Cerebellar cortex (tissue), 1 donor: ENCODE measurements at places on chromosomes 11 and 22.

DNA sequence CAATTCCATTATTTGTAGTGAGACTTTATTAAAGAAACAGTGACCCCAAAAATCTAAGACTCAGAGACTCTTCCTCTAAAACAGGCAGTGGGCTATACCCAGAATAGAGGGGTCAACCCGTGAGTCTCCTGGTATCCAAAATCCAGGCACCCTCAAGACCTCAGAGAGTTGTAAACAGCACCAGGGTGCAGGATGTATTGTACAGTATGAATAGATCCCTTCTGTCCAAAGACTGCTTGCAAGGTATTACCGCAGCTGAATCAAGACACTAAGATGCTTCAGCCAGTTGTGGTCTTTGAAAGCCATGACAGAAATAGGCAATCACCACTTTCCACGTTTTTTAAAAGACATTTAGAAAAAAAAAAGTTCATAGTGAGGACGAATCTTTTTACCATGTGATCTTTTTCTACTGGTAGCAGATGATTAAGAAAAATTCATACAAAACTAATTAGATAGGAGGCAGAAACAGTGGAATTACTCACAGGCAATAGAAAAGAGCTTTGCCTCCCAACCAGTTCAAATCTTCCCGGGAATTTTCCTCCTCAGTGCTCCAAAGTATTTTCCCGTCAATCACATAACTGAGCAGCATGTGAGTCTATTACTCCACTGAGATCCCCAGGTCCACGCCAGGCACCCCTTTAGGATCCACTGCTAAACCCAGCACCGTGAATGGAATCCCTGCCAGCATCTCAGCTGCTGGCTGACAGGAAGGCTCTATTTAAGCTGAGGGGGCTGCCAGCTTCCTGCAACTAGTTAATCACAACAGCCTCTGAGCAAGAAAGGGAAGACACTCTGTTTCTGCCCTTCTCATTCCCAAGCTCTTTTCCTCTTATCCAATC is 113.1 kb downstream of the ETS1 start:
- DNase-seq, result no peak

- DNase-seq, result peak; percentile 86
These were observed 5.2 kb downstream of the IGSF9B start for GRCh38 chr11:133951327-133952198.

DNA sequence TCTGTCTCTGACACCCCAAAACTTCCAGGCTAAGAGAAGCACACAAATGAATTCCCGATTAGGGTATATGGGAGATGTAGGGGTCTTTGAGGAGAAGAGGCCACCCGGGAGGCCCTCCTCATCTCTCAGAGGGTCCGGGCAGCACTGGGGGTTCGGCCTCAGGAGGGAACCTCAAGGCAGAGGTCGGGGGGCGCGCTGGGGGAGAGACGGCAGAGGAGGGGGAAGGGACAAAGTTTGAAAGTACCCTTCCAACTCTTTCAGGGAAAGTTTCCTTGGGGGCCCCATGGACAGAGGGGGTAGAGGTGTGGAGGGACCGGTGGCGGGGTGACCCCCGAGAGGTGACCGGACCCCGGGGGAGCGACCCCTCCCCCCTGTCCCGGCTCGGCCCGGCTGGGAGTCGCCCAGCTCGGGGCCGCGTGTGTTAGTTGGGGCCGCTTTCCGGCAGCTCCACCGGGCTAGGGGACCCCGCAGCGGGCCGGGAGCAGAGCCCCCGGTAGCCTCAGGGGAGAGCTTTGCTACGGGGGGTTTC is 3.3 kb upstream of the GCAT start:
- DNase-seq, result no peak

DNA sequence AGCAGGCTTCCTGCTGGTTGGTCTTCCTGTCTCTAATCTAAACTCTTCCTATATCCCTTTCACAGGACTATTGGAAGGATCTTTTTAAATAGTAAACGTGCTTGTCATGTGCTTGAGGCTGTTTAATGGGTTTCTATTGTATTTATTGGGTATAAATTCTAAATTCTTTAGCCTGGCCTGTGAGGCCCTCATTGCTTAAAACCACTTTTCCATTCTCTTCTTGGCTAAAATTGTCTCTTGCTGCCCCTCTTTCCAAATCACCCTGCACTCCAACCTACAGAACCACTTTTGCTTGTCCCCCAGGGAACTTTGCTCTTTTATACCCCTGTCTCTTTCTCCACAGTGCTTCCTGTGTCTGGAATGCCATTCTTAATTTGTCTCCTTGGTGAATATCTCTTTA is 46.4 kb upstream of the MUC15 start:
- no peak for DNase-seq

DNA sequence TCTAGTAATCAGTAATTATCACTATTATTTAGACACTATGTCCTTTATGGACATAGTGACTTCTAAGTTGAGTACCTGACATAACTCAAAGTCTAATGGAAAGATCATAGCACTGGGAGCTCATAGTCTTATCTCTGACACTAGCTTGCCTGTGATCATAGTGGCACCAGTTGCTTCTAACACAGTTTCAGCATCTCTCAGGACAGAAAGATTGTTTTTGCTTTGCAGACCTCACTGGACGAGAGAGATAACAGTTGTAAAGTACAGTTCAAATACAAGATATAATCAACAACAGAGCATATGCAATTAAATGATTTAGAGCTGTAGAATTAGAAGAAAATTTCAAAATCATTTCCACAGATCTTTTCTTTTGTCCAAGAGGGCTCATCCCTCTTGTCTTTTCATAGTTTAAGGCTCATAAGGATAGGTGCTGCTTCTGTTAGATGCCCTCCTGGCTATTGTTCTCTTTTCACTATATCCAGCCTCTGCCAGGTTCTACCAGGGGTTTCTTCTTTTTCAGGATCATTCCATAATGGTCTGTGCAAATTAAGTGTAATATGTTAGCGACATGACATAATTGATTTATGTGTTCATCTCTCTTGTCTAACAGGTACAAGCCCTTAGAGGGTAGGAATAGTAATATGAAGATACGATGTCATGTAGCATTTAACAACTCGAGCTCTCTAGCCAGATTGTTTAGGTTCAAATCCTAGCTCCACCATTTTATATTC is 1175.4 kb upstream of the TENM4 start:
- DNase-seq, result no peak

GRCh38 chr11:117313091-117313490 is 3.0 kb downstream of the BACE1 start:
- no peak for DNase-seq

- DNase-seq, result no peak
These were observed 6.9 kb downstream of the LDHC start for GRCh38 chr11:18419040-18419439.

DNA sequence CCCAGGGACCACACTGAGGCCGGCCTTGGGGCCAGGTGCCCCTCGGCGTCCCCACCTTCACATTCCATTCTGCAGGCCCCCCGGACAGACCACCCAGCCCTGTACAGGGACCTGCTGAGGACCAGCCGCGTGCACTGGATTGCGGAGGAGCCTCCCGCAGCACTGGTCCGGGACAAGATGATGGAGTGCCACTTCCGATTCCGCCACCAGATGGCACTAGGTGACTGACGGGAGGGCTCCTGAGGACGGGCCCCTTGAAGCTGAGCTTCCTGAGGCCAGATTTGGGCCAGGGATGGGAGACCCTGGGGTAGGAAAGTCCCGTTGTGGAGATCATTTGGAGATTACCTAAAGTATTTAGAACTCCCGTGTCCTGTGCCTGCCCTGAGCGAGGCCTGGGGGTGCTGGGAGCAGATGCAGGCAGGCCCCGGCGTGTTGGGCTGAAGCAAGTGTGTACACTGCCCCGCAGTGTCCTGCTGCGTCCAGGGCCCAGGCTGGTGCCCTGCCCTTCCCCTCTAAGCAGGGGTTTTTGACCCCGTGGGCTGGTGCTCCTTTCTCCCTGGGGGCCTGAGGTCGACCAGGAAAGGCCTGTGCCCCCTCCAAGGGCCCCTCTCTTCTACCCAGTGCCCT is 20.0 kb downstream of the TRMU start:
- DNase-seq, result peak; percentile 64

GRCh38 chr11:2671748-2672147 is 28.0 kb downstream of the KCNQ1OT1 start:
- DNase-seq, result no peak

- no peak for DNase-seq
These were observed 292.3 kb downstream of the METTL15 start for GRCh38 chr11:28400331-28401100.

DNA sequence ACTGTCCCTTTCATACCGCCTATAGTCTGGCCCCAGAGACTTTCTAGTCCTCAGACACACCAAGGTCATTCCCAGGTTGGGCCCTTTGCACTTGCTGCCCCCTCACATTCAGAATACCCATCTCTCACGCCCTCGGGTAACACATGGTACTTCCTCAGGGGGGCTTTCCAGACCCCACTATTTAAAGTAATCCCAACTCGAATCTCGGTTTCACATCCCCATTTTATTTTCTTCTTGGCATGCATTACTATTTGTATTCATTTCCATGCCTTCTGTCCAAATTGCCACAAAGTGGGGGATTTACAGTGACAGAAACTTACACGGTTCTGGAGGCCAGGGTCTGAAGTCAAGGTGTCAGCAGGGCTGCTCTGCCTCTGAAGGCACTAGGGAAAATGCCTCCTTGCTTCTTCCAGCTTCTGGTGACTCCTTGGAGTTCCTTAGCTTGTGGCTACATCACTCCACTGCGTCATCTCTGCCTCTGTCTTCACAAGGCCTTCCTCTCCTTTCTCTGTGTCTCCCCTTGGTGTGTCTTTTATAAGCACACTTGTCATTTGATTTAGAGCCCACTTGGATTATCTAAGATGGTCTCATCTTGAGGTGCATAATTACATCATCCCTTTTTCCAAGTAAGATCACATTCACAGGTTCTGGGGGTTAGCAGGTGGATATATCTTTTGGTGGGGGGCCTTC is 15.1 kb downstream of the RCN1 start:
- no peak for DNase-seq

DNA sequence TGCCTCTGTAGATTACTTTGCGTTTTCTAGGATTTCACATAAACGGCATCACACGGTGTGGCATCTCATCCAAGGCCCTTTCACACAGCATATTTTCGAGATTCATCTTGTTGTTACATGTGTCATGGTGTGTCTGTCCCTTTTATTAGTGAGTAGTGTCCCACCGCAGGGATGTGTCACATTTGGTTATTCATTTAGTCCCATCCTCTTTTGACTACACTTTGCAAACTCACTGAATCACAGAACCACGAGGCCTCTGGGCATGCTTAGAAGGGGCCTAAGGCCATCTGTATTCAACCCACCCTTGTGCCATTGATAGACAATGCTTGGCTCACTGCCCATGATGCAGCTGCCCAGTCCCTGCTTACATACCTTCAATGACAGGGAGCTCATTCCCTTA is 4.2 kb upstream of the RAC2 start:
- DNase-seq, result no peak

GRCh38 chr22:46110215-46110614 is 40.1 kb upstream of the PPARA start:
- no peak for DNase-seq

GRCh38 chr11:12017243-12017678 is 8.8 kb upstream of the DKK3 start:
- no peak for DNase-seq

GRCh38 chr11:114157476-114158050 is 98.1 kb downstream of the ZBTB16 start:
- DNase-seq, result peak; percentile 60

GRCh38 chr11:10581481-10582019 is 13.1 kb upstream of the LYVE1 start:
- DNase-seq, result no peak

GRCh38 chr22:19143967-19144400 is 467 bp downstream of the ESS2 start:
- no peak for DNase-seq

DNA sequence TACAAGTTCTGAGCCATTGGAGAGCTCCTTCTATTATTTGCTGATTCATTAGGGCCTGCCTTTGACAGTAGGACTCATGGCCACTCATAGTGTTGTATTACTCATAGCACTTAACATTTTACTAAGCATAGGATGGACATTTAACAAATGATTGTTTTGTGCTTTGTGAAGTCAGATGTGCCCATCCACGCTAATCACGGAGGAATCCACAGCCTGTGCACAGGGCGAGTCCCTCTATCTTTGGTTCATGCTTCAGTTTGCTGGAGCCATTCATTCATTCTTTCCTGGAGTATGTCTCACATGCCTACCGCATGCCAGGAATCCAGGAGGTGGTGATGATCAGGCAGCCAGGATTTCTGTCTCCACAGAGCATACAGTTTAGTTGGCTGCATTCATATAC is 254.1 kb downstream of the NTM start:
- DNase-seq, result no peak

- DNase-seq, result no peak
These were observed 12.8 kb downstream of the TBC1D22A start for GRCh38 chr22:46774980-46775849.

GRCh38 chr11:12232160-12232559 is 121.8 kb downstream of the MICAL2 start:
- DNase-seq, result no peak

DNA sequence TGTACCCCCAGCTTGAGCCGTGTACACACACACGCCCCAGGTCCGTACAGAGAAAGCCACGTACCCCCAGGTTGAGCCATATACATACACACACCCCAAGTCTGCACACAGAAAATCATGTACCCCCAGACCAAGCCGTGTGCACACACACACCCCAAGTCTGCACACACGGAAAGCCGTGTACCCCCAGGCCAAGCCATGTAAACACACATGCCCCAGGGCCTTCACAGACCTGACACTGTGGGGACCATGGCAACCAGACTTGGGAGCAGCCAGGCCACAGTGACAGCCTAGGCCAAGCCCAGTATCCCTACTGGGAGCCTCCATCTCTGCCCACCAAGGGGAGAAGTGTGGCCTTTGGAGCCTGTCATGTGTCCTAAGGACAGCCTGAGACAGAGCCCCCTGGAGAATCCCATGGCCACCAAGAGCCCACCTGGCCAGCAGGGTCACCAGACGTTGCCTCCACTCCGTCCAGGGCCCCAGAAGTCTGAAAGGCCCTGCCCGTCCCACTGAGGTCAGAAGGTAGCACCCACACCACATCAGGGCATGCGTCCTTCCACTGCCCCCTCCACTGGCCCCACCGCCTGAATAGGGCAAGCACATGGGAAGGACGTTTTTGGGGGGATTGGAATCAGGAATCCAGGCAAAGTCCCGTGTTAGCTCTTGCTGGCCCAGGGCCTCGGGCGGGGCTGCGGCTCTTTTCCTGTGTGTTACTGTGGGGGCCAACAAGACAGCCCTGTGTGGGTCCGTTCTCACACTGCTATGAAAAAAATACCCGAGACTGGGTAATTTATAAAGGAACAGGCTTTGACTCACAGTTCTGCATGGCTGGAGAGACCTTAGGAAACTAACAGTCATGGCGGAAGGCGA is 636.7 kb downstream of the TBC1D22A start:
- no peak for DNase-seq

- DNase-seq, result no peak
These were observed 1312.3 kb downstream of the FAM181B start for GRCh38 chr11:81421251-81421860.

DNA sequence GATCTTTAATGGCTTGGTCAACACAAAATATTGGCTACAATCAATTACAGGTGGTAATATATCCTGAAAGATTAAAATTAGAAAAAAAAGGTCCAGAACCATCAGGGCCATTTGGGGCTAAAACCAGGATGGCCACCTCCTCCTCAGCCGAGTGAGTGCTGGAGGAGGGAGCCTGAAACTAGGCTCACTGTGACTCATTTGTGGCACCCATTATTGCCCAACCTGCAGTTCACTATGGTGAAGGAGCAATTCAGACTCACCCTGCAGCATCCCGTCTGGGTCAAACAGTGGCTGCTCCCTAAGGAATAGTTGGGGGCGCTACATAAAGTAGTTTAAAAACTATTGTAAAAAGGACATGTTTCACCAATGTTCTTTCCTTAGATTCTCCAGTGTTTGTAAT is 60.7 kb downstream of the GLYATL1 start:
- DNase-seq, result no peak

GRCh38 chr22:49479566-49479965 is 348.1 kb downstream of the BRD1 start:
- no peak for DNase-seq
